ENCODE measurements at places on chromosomes 5 and 9.

DNA sequence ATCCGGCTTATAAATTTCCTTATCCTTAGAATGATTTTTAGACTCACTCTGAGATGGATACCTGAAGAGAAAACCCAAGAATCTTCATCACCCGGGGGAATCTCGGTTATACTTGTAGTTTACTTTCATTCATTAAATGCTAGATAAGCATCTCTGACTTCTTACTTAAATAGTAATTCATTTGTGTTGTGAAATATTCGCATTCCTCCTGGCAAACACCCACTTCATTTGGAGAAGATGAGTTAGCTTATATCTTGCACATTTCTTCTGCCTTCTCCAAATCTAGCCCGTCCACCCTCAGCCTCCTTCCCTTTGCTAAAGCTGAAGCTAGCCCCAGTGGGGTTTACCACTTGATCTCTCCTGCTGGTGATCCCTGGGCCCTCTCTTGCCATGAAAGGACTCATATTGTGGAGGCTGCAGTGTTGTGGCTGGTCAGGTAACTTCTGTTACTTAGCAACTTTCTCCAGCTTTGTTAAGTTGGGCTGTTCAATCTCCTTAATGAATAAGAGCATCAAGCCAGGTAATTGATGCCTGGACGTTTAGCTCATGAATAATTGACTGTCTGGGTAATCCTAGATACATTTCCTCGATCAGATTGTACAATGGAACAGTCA, 11.3 kb upstream of the POU4F3 start:
- DNase-seq = no peak

DNA sequence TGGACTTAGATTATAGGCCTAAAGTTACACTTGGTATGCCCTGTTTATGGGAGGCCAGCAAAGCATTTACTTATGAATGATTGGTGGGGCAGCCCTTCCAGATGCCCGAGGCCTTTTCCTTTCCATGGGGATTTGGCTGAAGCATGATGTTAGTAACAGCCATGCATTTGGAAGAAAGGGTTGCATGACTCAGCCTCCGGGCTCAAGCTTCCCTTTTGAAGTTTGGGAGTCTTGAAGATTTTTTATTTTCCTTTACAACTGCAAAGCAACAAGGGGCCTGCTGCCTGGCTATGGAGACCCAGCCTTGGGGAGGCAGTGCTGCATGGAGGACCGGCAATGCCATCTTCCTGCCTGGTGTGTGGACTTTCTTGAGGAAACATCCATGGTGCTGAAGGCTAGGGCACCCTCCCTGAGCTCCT, 244.7 kb downstream of the ICE1 start:
- no peak for DNase-seq

- DNase-seq = no peak
Measured at GRCh38 chr9:120434532-120434931, 145.4 kb downstream of the CDK5RAP2 start.

DNA sequence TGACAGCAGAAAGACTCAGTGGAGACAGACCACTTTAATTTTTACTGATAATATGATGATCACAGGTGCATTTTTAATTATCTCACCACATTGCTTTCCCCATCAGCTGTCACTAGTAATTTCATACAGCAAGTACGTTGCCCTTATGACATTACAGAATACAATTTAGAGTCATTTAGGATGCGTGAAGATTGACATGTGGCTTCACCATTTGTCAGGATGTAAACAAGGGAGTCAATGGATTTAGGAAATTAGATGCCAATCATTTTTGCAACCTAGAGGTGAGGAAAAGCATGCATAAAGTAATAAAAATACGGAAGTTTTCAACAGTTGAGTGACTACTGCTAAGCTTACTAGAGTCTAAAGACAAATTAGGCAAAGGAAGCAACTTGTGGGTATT, 1129.6 kb downstream of the PTPRD start:
- DNase-seq = no peak

DNA sequence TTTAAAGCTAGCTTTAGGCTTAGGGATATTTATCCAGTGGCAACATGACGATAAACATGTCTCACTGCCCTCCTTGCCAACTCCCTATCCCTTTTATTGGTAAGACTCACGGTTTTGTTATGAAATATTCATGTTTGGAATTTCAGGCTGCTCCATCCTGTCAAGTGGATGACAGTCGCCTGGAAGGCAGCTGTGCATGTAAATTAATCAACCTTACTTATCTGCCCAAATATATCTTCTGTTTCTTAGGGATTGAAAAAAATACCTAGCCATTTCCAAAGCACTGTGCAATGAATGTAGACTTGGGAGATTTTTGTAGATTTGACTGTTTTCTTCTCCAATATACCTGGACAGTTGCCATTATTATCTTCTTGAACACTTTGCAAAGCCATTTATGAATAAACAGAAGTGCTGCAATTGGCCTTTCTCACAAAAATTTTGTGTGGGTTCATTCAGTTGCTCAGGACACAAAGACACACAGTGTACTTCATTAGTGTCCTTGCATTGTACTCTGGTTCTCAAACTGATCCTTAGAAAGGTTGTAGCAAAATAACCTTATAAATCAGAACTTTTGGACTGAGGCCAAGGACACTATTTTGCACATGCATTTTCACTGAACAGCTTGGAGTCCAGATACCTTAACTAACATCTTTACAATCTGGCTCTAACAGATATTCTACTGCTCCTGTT, 889.4 kb upstream of the SEMA6A start:
- DNase-seq = no peak

DNA sequence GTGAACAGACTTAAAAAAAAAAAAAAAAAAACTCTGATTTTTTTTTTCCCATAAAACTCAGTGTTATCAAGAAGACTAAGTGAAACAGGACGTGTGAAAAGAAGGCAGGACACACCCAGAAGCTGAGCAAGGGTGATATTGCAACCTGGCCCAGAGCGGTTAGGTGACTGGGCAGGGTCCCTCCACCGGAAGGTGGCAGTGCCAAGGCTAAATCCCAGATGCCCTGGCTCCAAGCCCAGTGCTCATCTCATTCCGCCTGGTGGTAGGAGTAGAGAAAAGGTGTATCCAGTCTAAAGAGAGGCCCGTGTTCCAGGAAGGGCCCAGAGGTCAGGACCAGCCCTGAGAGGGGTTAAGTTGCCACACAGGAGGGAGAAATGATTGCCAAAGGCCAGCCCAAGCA, 51.5 kb upstream of the SAP30L start:
- DNase-seq = no peak

DNA sequence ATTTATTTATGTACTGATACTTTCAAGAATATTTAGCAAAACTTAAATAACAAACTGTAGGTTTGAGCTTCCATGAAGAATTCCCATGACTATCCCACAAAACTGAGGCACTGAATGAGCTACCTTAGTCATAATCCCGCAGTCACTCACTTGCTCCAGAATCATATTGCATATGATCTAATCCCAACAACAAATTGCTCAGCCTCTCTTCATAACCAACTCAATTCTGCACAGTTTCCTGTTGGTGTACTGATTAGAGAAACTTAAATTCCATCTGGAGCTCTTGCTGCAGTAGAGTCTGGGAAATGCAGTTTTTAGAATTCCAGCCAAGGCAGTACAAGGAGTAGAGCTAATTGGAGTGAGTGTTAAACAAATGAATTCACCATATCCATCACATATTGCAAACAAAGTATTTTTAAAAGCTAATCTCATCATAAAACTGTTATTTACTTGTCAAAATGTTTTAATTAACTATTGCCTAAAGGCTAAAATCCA, 35.7 kb upstream of the CDH18 start:
- no peak for DNase-seq

GRCh38 chr5:72465066-72465465, 42.1 kb downstream of the ZNF366 start:
- no peak for DNase-seq

GRCh38 chr9:107685376-107685775, 195.8 kb upstream of the KLF4 start:
- no peak for DNase-seq

- DNase-seq = no peak
Measured at GRCh38 chr9:135152614-135153334, 65.3 kb downstream of the OLFM1 start.

DNA sequence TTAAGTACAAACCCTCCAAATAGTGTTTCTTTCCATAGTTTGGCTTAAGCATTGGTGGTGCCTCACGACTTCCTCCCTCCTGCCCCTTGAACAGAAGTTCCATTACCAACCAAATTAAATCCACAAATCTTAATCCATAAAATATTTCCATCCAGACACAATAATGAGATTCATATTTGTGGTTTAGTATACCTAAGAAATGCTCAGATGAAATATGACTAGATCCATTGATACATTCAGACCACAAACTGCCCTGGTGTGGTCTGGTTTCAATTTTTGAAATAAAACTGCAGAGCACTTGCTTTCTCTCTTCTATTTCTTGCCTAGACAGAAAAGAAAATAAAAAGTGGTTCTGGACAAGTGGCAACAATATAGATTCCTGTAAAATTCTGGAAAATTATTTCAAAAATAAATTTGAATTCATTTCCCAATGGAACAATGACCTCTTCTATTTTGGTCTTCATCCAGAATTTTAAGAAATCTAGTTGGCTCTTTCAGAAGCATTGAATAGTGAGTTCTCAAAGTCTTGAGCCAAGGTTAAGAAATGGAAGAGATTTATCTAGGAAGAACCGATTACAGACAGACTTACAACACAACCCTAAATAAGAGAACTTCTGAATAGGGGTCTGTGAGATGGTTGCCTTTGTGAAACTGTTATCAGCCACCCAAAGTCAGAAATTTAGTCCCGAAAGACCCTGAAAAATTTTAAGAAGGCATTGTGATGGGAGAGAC, 14.0 kb downstream of the TNC start:
- no peak for DNase-seq

DNA sequence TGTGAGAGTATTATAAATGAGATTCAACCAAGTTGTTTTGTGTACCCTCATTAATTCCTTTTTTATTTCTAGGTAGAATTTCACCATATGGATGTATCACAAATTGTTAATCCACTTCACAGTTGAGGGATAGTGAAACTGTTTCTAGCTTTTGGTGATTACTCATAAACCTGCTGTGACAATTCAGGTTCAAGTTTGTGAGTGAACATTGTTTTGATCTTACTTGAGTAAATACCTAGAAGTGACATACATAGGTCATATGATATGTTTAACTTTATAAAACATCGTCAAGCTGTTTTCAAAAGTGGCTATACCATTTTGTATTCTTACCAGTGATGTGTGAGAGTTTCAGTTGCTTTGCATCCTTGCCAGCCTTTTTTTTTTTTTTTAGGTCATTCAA, 112.9 kb downstream of the CAMK4 start:
- no peak for DNase-seq

- DNase-seq = no peak
Measured at GRCh38 chr5:57229313-57229712, 55.5 kb downstream of the GPBP1 start.

DNA sequence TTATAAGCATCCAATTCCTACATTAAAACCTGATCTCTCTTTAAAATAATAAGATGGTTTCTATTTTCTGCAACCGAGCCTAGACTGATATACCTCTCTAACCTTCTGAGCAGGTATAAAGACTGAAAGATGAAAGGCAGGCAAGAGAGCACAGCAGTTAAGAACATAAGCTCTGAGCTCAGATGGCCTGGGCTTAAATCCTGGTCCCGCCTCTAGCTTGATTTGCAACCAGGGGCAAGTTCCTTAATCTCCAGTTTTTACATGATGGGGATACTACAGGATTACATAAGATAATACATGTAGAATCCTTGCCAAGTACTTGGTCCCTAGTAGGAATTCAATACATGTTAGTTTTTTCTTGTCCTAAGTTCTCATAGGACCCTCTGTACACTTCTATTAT, 33.9 kb downstream of the SLC24A2 start:
- DNase-seq = no peak

DNA sequence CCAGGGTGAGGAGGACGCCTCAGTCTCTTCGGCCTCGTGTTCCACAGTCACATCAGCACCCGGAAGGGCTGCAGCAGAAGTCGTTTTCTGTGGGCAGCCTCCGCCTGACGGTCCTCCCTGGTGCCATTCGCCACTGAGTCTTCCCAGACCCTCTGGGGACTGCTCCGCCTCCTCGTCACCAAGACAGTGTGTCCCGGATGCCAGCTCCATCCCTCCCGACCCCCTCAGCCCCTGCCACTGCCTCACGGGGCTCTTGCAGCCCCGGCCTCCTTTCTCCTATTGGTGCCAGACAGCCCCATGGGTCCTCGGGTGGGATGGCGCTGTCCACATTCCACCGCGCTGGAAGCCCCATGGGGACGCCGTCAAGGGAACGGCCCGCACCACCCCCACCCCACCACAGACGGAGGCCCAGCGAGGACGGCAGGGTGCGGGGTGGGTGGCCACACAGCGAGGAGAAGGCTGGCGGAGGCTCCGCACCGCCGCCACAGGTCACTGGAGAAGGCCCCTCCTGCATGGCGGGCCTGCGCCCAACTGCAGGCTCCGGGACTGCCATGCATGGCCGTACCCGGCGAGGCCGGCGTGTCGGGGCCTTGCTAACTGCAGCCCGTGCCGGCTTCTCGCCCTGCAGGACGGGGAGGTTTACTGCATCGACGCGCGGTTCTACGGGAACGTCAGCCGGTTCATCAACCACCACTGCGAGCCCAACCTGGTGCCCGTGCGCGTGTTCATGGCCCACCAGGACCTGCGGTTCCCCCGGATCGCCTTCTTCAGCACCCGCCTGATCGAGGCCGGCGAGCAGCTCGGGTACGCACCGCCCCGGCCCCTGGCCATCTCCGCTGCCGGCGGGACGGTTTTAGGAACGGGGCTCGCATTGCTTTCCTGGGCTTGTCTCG, 43.6 kb upstream of the CACNA1B start:
- DNase-seq = no peak

- no peak for DNase-seq
Measured at GRCh38 chr5:2906302-2907090, 155.0 kb upstream of the IRX2 start.

- no peak for DNase-seq
Measured at GRCh38 chr9:4206718-4207117, 93.2 kb downstream of the GLIS3 start.

DNA sequence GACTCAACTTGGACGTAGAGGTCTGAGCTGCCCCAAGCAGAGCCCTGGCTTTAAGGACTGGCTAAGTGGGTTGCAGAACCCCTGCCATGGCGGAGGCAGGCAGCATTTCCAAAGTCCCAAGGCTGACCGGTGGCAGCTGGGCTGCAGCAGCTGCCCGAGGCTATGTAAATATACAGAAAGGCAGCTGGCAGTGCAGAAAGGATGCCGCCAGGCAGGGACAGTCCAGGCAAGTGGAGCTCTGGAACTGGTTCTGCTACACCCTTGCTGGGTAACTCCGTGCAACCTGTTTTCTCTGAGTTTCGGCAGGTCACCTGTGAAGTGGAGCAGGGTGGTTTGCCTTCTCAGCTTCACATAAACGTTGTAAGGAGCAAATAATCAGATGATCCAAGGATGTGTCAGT, 46.0 kb downstream of the SHB start:
- DNase-seq = no peak

Measured in activated naive CD4-positive, alpha-beta T cell (primary cell).